Urinary bladder (tissue), 4 donors: ENCODE measurements at places on chromosomes 4 and X.

- no peak for DNase-seq
Measured at GRCh38 chr4:123785538-123785937, 388.9 kb downstream of the SPRY1 start.

DNA sequence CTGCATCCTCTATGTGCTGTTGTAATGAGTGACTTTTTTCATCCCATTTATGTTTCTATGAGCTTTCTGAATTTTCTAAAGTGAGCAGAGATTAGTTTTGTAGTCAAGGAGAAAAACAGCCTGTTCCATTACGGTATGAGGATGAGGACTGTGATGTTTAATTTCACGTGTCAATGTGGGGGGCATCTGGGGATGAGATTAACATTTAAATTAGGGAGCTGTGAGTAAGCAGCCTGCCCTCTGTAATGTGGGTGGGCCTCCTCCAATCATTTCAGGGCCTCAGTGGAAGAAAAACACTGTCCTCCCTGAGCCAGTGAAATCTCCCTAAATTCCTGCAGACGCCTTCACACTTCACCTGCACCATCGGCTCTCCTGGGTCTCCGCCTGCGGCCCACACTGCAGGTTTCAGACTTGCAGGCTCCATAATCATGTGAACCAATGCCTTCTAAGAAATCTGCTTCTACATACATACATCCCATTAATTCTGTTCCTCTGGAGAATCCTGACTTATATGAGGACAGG is 121.7 kb downstream of the AFAP1 start:
- DNase-seq = no peak

GRCh38 chrX:63436865-63437264 is 85.7 kb upstream of the SPIN4 start:
- no peak for DNase-seq

DNA sequence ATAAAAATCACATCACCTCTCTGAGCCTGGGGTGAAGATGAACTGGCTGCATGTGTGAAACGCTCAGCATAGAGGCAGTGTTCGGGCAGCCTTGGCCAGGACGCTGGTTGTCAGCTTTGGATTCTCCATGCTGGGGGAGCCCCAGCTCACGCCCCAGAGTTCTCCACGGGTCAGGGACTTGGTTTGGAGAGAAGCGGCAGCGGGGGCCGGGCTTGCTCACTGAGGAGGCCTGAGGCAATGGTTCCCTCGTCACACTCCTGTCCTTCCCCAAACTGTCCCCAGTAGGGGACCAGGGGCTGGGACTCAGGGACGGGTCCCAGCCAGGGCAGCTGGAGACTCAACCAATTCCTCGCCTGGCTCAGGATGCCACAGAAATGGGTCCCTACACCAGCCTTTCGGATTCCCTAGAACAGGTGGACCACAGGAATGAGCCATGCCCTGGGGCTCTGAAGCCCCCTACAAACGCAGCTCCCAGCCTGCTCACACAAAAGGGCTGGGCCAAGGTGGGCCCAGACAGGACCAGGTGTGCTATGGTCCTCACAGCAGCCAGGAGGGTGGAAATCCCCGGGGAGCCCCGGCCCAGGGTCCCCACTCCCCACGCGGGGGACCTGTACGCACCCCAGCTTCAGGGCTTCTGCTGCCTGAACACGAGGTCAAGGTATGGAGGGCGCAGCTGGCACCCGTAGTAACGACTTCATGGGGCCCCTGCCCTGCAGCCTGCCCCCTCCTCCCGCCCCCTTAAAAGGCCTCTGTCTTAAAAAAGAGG is 1.4 kb downstream of the MXD4 start:
- no peak for DNase-seq

DNA sequence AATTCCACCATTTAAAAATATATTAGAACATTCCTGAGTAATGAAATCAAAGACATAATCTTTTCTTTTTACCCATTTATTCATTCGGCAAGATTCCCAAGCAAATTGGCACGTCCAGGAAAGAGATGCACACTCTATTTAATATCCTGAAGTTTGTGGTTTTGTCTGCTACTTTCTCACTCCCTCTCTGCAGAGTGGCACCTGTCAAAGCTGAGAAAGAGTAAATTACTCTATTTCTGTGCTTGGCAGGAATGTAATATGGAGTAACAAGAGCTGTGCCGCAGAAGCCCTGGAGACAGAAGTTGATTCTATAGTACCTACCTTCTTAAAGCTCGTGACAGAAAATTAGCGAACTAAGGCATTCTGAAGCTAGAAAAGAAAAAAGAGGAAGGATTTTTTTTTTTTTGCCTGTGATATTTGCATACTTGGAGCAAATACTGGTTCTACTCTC is 5.5 kb downstream of the GSTCD start:
- DNase-seq = no peak

DNA sequence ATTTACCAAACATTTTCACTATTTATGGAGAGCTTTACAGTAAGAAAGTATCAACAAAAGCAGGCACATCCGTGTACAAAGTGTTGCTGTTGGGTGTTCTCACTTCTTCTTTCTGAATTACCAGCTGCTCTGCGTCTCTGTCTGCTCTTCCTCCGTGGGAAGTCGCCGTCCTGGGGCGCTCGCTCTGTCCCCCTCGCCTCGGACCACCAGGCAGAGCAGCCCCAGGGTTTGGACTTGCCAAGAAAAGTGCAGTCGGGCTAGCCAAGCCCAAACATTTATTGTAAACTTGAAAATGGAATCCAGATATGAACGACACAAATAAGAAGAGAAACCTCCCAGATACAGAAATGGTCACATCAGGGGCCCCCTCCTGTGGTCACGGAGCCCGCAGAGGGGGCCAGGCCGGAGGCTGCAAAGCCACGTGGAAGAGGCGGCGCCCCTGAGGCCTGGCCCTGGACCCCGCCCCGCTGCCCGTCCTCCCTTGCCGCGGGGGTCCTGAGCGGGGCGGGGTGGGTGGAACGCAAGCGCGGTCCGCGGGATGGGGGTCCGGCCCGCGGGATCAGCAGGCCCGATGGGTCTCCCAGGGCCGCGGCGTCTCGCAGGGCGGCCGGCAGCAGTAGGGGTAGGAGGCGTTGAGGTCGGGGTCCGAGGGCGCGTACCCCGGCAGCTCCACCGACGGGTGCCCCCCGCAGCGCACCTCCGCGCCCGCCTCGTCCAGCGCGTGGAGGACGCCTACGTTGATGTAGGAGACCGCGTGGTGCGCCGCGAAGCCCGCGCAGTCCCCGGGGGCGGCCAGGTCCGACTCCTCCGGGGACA is 1.5 kb downstream of the TMEM271 start:
- DNase-seq = no peak

- DNase-seq = peak; percentile 6
Measured at GRCh38 chr4:135316266-135316779, 1114.7 kb upstream of the PABPC4L start.

DNA sequence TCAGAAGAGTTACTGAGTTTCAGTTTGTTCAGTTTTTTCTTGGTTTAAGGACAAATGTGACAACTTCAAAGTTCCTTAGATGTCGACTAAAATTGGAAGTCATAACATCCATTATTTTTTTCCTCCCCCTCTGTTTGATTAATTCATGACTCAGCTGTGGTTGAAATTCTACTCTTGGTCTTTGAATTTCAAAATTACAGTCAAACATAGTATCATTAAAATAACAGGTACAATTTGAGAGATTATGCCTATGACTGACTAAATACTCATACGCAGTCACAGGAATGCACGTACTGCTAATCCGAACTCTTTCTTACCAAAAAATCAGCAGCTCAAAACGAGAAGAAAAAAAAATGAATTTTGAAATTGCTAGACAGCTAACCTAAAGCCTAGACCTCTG is 1434.8 kb downstream of the RAPGEF2 start:
- DNase-seq = no peak

- no peak for DNase-seq
Measured at GRCh38 chrX:19389227-19389845, 45.6 kb downstream of the PDHA1 start.
